ENCODE measurements at places on chromosomes 12 and 14. TPM values are rescaled to one million over a fixed set of nuclear protein-coding genes. Genes with fewer than 3 reads are reported as not detected.

The DEGS2 gene
- total RNA-seq: 2.1 TPM

The EPYC gene
- not detected for total RNA-seq

The GUCY2C gene
- not detected for total RNA-seq

The FLVCR2 gene
- 14.2 TPM for total RNA-seq

The PIANP gene
- total RNA-seq: 0.84 TPM

The PROX2 gene
- not detected for total RNA-seq

The BDKRB2 gene
- 1.1 TPM for total RNA-seq

The PTCSC3 gene
- not detected for total RNA-seq

The SIX4 gene
- 2.8 TPM for total RNA-seq

The CLEC1B gene
- total RNA-seq: not detected

The TRIM9 gene
- total RNA-seq: 13.4 TPM

Measured in A549 treated with Hydrocortisone at 1 μM for 4 hours (cell line).